ENCODE measurements at places on chromosomes 6 and 20.
A peak's percentile ranks its signal among the peaks of the same experiment; 100 is the strongest.

GRCh38 chr6:84428300-84428907, 201.0 kb upstream of the CEP162 start:
- peak; percentile 24 for DNase-seq

DNA sequence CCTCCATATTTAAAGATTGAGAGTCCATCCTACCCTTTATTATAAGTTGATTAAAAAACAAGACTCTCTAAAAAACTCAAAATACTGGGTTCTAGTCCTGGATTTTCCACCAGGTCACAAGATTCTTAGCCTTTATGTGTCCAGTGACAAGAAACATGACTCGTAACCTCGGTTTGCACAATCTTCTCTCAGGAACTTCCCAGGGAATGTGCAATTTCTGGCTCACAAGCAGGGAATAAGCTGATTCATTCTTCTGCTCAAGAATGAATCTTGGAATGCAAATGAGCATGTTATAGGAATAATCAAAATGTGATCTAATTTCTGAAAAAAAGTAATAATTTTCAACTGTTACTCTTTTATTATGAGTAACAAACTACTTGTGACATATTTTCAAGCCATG, 45.1 kb downstream of the OGFRL1 start:
- DNase-seq: no peak

DNA sequence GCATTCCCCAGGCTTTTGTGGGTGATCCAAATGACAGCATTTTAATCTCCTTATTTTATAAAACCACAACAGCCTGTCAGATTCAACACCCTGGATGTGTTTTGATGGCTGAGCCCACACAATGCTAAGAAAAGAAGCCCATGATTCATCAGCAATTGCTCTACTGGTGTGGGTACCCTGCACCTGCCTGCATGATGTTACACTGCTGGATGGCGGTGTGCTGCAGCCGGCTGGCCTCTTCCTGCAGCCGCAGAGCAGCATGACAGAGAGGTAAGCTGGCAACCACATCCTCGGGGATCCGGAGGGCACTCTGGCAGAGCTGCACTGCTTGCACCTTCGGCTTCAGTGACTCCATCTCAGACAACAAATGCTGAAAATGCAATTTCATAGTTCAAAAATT, 327.5 kb downstream of the SYNE1 start:
- DNase-seq: peak; percentile 12

DNA sequence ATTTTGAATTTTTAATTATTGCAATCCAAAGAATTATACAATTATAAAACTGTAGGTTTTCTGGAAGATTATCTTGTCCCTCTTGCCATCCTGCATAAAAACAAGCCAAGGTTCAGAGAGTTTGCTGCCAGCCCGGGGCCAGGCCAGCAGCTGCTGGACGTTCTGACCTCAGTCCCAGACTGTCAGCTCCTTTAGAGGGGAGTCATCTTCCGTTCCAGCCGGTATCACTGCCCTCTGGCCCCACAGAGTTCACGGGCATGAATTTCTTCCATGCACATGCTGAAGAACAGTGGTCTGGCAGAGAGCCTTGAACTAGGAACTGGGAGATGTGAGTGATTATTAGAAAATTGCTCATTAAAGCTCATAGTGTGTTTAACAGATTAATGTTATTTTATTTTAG, 130.4 kb upstream of the QKI start:
- no peak for DNase-seq

- no peak for DNase-seq
These were observed 28.4 kb upstream of the EPM2A start for GRCh38 chr6:145763742-145764141.

GRCh38 chr20:673603-674001, 2.0 kb downstream of the SCRT2 start:
- no peak for DNase-seq

DNA sequence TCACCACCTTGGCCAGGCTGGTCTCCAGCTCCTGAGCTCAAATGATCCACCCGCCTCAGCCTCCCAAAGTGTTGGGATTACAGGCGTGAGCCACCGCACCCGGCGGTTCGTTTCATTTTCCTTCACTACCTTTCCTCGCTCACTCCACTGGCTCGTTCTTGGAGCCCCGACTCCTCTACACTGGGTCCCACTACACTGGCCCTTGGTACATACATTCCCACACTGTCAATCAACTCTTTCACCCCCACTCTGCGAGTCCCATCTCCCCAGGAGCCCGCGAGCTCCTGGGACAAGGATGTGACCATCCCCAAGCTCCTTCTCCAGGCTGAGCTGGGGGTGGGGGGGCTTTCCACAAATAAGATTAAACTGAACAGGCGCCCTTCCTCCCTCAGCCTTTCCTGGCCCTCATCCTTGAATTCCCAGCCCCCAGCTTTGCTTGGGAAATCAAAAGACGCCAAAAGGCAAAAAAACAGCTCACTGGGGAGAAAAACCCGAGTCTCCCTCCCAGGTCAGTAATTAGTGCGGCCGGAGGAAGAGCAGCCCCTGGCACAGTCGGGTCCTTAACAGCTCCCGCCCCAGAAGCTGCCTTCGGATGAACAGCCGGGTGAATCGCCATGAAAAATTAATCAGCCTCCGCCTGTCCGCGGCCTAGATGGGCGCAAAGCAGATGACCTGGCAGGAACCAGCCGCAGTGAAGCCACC, 42.8 kb upstream of the LY86 start:
- DNase-seq: no peak

- DNase-seq: no peak
These were observed 3.2 kb upstream of the PPP1R3G start for GRCh38 chr6:5081955-5082354.

GRCh38 chr20:50333131-50333670, 142.6 kb downstream of the CEBPB start:
- no peak for DNase-seq

DNA sequence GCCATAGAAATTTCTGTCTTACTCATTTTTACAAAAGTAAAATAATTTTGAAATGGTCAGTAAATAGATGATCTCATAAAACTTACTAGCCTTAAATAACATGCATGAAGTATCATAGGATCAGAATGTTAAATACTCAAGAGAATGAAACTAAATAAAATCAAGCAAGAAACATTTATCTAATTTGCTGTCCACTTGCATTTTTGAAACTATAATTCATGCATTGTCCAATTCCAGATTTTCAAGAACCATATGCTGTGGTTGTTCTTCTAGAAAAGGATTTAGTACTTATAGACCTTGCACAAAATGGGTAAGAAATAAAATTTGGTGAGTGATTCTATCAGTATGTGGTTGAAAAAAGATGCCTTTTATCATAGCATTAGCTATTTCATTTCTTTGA, 107.0 kb downstream of the STXBP5 start:
- no peak for DNase-seq

GRCh38 chr6:167572841-167573271, 248.0 kb downstream of the TTLL2 start:
- DNase-seq: no peak

GRCh38 chr6:149881066-149881766, 16.7 kb downstream of the RAET1E start:
- DNase-seq: no peak

GRCh38 chr6:33730611-33731010, 16.1 kb downstream of the IP6K3 start:
- DNase-seq: no peak

- DNase-seq: no peak
These were observed 215.5 kb upstream of the SNX9 start for GRCh38 chr6:157607317-157608109.

DNA sequence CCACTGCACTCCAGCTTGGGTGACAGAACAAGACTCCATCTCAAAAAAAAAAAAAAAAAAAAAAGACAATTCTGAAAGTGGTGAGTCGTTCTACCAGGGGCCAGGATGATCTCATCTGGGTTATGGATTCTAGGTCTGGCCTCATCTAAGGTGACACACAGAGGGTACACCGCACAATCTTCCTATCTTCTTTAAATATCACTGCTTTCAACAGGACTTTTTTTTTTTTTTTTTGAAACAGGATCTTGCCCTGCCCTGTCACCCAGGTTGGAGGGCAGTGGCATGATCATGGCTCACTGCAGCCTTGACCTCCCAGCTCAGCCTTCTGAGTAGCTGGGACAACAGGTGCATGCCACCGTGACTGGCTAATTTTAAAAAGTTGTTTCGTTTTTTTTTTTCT, 67.7 kb downstream of the SLC16A10 start:
- no peak for DNase-seq
